ENCODE measurements at places on chromosomes 11 and 22. TPM values are rescaled to one million over a fixed set of nuclear protein-coding genes. Genes with fewer than 3 reads are reported as not detected.

Gene SCGB2A2
- not detected for total RNA-seq

Gene CHORDC1
- total RNA-seq: 63.5 TPM

Gene KRTAP5-1
- total RNA-seq: not detected

Gene HTR3A
- total RNA-seq: not detected

Gene ATM
- total RNA-seq: 21.9 TPM

Gene YPEL4
- not detected for total RNA-seq

Gene C22orf39
- 15.3 TPM for total RNA-seq

Gene BIK
- total RNA-seq: 11.8 TPM

Gene SMIM35
- total RNA-seq: not detected

Data from foreskin keratinocyte (primary cell).